ENCODE measurements at places on chromosomes 7 and 10.

GRCh38 chr7:55065079-55065478 is 46.3 kb downstream of the EGFR start:
- DNase-seq, result no peak

- no peak for DNase-seq
Measured at GRCh38 chr10:24427678-24428409, 218.9 kb downstream of the KIAA1217 start.

DNA sequence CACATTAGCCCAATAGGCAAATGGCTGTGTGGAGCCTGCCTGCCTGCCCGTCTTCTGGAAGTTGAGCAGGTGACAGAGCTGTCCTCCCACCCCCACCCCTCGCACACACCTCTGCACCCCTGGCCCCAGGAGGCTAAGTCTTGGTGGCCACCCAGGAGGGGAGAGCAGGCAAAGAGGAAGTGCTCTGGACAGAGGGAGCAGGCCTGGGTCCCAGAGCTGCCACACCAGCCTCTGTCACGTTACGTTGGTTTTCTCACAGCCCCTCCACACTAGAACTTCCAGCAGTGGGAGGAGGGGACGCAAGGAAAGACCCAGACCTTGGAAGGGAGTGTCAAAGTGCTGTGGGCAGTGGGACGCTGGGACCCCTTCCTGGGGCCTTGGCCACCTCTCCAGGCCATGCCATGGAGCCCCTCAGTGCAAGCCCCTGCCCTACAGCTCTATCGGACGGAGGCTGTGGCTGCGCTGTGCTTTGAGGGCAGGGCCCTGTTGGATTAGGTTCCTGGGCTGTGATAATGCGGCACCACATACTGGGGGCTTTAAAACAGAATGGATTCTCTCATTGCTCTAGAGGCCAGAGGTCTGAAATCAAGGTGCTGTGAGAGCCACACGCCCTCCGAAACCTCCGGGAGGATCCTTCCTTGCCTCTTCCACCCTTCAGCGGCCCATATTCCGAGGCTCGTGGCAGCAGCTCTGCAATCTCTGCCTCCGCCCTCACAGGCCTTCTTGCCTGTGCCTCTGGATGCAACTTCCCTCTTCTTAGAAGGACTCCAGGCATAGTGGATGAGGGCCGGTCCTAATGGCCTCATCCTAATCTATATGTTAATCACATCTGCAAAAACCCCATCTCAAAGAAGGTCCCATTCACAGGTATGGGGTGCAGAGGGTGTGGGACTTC is 9.9 kb downstream of the PRKAG2 start:
- DNase-seq, result no peak

DNA sequence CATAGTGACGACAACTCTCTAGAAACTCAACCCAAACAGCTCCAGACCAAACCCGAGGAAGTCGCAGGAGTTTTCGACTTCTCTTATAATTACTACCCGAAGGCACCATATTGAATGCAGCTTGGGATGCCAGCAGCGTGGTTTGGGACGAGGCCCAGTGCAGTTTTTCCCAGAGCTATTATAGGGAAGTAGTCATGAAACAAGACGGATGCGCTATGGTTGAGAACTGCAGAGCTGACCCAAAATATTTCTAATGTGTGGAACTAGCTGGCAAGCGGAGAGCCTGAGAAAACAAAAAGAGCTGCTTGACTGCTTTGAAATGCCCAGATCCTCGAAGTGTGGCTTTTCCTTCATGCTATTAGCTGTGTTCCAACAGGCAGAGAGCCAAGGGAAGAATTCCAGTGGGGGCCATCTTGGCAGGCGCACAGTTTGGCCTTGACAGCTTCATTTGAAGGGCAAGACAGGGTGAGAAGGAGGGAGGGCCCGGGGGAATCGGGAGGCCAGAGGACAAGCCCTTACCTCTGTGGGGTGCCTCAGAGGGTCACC is 122.7 kb downstream of the CUL2 start:
- DNase-seq, result no peak

GRCh38 chr7:37701769-37702168 is 18.2 kb downstream of the GPR141 start:
- DNase-seq, result no peak

DNA sequence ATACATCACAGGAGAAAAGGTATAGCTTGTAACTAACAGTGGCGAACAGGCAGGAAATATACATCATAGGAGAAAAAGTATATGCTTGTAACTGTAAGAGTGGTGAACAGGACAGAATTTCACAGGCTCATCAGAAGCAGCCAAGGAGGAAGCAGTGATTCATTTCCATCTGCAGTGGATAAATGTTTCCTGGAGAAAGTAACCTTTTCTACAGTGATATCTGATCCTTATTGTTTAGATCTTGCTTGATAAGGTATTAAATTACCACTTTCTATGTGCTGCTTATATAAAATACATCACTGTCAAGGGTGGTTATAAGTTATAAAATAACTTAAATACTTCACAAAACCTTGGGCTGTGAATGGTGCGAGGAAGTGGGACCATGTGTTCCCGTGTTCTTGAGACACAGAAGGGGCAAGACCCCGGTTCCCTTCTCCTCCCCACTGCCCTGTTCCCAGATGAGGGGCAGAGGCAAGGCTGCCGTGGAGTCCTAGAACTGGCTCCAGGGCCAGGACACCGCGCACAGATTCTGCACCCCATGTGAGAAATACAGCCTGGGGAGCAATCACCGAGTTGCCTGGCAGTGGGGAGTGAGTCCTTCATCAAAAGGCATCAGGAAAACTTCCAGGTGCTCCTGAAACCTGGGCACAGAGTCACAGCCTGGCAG is 135.2 kb downstream of the DIP2C start:
- DNase-seq, result no peak

- DNase-seq, result no peak
Measured at GRCh38 chr7:103918631-103919271, 70.7 kb downstream of the RELN start.

DNA sequence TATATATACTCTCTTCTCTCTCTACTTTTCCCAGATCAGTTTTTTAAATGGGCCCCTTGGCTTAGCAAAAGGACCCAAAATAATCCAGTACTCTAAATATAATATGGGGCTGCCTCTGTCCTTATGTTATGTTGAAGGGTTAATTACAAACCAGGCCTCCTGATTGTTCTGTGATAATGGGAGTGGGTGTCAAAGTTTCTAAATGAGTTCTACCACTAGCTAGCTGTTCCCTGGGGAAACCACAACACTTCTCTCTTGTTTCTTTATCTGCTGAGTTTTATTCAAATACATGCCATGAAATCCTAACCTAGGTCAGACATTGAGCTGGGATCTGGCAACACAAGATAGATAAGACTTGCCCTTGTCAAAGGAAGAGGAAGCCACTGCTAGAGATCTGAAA is 3.8 kb downstream of the HTR5A start:
- DNase-seq, result no peak

DNA sequence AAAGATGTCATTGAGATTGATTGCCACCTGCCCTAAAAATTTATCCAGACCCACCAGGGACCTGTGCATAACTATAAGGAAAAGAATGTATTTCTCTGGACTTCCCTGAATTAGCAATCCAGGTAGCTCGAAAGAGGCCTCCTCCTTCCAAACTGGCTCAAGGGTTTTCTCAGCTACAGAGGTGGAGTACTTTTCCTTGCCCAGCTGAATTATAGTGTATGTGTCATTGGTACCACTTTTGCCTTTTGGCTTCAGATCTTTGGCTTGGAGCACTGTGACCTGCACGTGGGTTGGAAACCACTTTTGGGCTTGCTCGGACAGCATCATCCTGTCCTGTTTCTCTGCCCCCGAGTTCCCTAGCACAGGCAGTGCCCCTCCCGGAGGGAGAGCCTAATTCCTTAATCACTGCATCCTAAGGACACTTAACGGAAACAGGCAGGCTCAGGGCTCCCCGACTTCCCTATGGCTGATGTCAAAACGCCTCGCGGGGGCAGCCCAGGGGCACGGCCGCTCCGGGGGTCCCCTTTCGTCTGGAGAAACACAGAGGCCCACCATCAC is 825 bp downstream of the RAB11FIP2 start:
- no peak for DNase-seq

DNA sequence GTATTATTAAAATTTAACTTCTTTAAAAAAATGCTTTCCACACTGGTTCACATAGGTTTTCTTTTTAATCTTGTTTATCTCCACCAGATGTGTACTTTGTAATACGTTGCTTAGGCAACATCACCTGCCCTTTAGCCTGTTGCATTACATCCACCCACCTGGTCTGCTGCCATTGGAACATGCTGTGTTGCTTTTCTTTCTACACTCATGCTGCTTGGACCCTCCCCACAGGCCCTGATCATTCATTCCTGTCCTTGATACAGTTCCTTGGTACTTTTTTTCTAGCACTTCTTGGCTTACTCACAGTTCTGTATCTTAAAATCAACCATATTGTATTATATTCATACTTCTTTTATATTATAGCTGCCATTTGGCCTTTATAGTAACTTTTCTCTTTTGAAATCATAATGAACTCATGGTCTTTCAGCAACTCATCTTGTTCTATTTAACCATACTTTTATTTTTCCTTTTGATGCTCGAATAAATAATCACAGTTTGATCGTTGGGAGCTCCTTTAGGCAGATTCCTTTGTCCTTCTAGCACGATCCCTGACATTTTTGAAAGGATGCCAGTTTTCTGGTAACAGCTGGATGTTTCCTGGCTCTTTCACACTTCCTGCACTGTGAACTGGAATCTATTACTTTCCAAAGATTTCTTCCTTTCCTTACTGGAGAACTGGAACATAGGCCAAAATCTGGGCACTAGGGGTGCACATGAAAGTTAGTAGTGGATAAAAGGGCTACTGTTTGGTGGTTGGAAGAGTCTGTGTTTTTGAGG is 125.1 kb downstream of the CDK14 start:
- no peak for DNase-seq

- no peak for DNase-seq
Measured at GRCh38 chr10:369684-370448, 234.6 kb downstream of the ZMYND11 start.

- DNase-seq, result peak; percentile 82
Measured at GRCh38 chr7:130929896-130930659, 196.1 kb upstream of the KLF14 start.

DNA sequence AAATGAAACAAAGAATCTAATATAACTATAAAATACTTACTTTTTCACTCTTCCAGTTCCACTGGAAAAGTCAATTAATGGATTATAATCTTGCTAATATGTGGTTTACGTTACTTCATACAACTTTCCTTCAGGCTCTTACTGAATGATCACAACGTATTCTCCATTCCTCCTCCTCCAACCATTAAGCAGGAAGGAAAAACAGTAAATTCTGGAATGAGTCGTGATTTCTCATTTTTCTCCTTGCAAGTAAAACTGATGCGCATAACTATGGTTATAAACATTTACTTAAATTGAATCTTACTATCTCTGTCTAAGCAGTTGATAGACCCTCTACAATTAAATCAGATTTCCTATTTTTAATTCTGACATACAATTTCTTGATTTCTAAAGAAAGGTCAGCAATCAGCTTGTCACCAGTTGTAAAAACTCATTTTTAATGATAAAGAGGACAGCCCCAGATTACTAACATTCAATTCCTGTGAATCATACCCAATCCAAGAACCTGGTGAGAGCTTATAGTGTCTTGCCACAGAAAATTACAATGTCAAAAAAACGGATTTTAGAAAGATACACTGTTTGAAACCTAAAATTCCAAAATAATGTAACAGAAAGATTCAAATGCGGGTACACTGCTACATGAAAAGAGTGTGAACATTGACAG is 64.3 kb downstream of the EZH2 start:
- no peak for DNase-seq

GRCh38 chr7:27434756-27435400 is 192.3 kb downstream of the EVX1 start:
- no peak for DNase-seq
